H1 (cell line): ENCODE measurements at places on chromosomes 6 and 20. TPM values are rescaled to one million over a fixed set of nuclear protein-coding genes. Genes with fewer than 3 reads are reported as not detected.

ROMO1 gene
- 702 and 1,070 TPM in 2 replicates for polyA plus RNA-seq

PNPLA1 gene
- polyA plus RNA-seq = not detected in 2 replicates

KIAA1755 gene
- 0.23 and 0.27 TPM in 2 replicates for polyA plus RNA-seq

FKBP1C gene
- 0.57 and 1.0 TPM in 2 replicates for polyA plus RNA-seq

CCN6 gene
- polyA plus RNA-seq = not detected in 2 replicates

CRISP3 gene
- not detected in 2 replicates for polyA plus RNA-seq

FHL5 gene
- polyA plus RNA-seq = not detected in 2 replicates

FGD2 gene
- polyA plus RNA-seq = 0.12 and 0.24 TPM in 2 replicates

SYNDIG1 gene
- polyA plus RNA-seq = 7.8 and 9.1 TPM in 2 replicates

IPCEF1 gene
- polyA plus RNA-seq = 0.05 and 0.41 TPM in 2 replicates

HSPA1L gene
- polyA plus RNA-seq = 0.78 and 1.00 TPM in 2 replicates

NHSL1 gene
- 7.2 and 12.5 TPM in 2 replicates for polyA plus RNA-seq

COL11A2 gene
- polyA plus RNA-seq = 3.8 and 4.7 TPM in 2 replicates

BFSP1 gene
- polyA plus RNA-seq = 1.5 and 1.8 TPM in 2 replicates

TP53TG5 gene
- polyA plus RNA-seq = not detected in 2 replicates

RFX6 gene
- polyA plus RNA-seq = not detected in 2 replicates
